GOT3 (cell line): ENCODE measurements at places on chromosomes 4 and X.

- no peak for DNase-seq
These were observed 32.3 kb upstream of the TFDP3 start for GRCh38 chrX:133250184-133251100.

GRCh38 chrX:44882635-44883034 lies 9.6 kb downstream of the KDM6A start:
- no peak for DNase-seq

DNA sequence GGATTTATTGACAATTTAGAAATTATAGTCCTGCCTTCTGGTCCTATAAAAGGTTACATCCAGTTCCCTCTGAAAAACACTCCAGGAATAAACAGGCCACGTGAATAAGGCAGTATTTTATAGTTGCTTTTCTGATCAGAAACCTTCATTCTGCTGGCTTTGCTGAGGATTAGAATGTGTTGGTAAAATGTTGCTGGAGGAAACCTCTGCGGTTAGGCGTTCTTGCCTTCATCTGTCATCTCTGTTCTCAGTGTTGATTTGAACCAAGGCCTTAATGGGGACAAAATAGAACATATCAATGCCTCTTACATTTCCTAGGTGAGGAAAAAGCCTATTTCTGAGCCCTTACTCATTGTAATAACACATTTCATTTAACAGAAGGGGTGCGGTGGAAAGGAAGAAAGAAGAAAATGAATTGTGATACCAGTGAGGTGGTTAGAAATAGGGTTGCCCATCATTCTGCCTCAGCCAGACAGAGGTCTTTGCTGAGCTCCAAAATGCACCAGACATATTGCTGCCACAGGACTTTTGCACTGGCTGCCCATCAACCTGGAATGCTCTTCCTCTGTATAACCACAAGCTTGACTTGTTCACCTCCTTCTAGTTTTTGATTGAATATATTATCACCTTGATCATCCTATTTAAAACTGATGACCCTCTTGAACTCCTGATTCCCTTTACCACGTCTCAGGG lies 18.0 kb upstream of the SPARCL1 start:
- DNase-seq, result no peak

GRCh38 chrX:118228041-118228440 lies 111.4 kb upstream of the KLHL13 start:
- DNase-seq, result no peak

- no peak for DNase-seq
These were observed 644.7 kb upstream of the PCDH10 start for GRCh38 chr4:132504438-132504837.

GRCh38 chr4:151067316-151067970 lies 32.0 kb upstream of the RPS3A start:
- DNase-seq, result no peak

DNA sequence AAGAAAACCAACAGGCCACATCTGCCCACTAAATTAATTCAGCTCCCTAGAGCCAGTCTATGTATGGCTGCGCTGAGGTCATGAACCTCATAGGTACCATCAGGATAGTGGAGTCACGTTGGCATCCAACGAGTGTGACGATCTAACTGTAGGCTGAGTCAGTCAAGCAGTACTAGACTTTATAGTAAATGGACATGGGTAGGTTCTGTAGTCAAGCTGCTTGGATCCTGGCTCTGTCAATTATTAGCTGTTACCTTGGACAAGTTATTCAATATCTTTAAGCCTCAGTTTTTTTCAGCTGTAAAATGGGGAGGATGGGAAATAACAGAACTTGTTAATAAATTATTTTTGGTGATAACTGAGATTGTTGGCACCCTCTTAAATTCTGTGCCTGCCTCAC lies 432.4 kb upstream of the RASGEF1B start:
- DNase-seq, result no peak

- no peak for DNase-seq
These were observed 77.6 kb downstream of the RASL11B start for GRCh38 chr4:52939739-52940138.
